Amygdala (tissue), 56 donors: ENCODE measurements at places on chromosomes 3 and 15.

- no peak for DNase-seq
These were observed 819.7 kb downstream of the FHIT start for GRCh38 chr3:60431599-60431958.

DNA sequence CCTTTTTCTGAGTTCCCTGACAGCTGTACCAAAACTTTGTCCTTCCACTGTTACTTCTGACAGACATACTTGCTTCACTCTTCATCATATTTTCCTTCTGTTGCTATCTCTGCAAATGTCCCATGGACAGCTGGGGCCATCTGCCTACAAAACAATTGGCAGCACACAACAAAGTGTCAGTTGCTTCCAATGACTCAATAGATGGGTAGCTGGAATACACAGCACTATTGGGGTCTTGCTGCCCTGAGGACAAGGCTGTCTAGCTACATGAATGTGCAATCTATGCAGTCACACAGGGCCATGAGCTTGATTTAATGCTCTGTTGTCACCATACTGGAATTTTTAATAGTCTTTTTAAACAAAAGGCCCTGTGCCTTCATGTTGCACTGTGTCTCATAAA is 192.8 kb downstream of the DTWD1 start:
- no peak for DNase-seq

GRCh38 chr3:130473416-130473815 is 43.6 kb upstream of the COL6A6 start:
- no peak for DNase-seq

DNA sequence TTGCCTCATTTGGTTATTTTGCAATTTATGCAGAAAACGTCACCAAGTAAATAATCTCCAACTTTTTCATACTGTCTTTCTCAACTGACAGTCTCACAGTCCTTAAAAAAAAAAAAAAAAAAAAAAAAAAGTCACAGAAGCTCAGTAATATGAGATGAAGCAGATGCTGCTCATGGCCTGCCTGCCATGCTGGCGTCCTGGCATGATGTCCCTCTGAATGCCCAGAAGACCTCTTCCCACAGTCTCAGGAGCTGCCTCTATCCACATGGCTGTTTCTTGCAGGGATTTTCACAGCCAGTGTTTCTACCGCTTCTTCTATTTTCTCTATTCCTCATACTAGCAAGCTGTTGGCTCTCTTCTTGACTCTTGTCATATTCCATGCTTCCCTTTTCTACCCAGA is 87.7 kb downstream of the TGFBR2 start:
- DNase-seq, result no peak

GRCh38 chr15:31129769-31130303 is 28.3 kb upstream of the TRPM1 start:
- no peak for DNase-seq

- no peak for DNase-seq
These were observed 689.1 kb upstream of the DPPA4 start for GRCh38 chr3:110026421-110026820.

DNA sequence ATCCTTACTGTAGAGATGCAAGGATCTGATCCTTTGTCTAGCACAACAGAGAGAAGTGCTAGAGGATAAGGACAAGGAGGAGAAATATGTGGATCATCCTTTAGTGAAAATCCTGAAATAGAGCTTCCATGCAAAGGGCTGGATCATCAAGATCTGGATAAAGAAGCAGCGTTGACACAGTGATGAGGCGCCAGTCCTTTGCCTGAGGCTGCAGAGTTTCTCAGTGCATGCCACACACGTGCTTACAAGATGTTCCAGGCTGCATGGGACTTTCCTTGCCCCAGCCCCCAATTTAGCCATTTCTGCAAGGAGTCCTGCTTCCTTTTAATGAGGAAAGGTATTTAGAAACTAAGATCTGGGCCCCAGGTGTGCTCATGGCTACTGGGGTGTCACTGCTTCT is 7.2 kb upstream of the ABTB1 start:
- no peak for DNase-seq

DNA sequence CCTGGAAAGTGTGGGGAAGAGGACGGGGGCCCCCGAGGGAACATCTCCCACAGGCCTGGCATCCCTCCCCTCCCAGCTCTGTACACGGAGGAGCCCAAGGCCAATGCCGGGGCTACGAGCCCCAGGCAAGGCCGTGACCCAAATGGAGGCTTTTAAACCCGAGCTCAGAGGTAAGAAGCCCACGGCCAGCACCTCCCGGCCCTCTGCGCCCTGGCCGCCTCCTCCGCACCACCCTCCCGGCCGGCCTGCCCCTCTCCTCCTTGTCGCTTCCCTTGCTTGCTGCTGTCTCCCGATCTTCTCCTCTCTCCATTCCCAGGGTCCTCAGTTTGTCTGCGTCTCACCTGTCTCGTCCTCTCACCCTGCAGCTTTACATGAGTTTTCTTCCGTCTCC is 1.3 kb downstream of the MUC4 start:
- no peak for DNase-seq

DNA sequence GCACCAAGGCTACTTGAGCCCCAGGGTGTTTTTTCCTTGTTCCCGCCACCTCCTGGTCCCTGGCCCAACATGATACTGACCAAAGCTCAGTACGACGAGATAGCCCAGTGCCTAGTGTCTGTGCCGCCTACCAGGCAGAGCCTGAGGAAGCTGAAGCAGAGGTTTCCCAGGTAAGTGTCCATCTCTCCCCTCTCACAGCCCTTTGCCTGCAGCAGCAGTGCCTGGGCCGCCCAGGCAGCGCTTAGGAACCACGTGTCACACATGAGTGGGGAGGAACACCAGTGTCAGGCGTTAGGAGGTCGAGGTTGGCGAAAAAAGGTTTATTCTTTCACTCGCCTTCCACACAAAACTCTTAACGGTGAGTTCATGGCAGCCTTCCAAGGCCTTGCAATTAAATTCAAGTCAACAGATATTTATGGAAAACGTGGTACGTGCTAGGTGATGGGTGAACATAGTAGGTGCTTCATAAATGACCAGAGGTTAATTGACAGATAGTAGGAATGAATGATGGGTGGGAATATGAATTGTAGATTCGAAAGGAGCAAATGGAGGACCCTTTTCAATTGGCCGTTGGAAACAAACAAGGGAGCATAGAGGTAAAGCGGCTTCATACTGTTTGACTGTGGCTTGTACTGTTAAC is 486 bp downstream of the CDIN1 start:
- no peak for DNase-seq

- peak; percentile 3 for DNase-seq
These were observed 34.7 kb downstream of the MAP3K13 start for GRCh38 chr3:185397676-185398075.

GRCh38 chr15:89389841-89390603 is 55.4 kb upstream of the POLG start:
- no peak for DNase-seq

DNA sequence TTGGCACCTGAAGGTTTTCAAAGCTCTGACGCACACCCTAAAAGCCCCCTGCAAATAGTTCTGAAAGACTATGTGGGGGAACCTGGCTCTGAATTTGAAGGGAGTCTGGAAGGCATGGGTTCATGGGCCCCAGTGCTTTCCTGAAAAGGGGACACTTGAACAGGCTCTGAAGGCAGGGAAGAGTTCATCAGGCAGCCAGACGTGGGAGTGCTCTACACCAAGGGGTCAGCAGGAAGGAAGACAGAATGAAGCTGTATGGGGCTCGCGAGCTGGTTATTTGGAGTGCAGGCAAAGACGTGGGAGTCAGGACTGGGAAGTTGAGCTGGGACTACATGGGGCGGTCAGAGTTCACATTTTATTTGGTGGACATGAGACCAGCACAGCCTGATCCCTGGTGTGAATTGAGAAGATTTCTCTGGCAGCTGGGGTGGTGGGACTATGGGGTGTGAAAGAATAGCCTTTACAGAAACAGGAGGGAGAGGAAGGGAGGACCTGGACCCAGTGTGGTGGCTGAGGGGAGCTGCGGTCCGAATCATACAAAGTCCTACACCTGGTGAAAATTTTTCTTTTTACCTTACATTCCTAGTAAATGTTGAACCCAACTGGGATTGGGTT is 12.6 kb downstream of the ABHD6 start:
- no peak for DNase-seq

GRCh38 chr15:101533371-101534140 is 44.0 kb upstream of the PCSK6 start:
- no peak for DNase-seq
